ENCODE measurements at places on chromosomes 4 and X. TPM values are rescaled to one million over a fixed set of nuclear protein-coding genes. Genes with fewer than 3 reads are reported as not detected.

GRCh38 chrX:3504916-3505315 lies 158.5 kb upstream of the MXRA5 start:
- no peak for DNase-seq

DNA sequence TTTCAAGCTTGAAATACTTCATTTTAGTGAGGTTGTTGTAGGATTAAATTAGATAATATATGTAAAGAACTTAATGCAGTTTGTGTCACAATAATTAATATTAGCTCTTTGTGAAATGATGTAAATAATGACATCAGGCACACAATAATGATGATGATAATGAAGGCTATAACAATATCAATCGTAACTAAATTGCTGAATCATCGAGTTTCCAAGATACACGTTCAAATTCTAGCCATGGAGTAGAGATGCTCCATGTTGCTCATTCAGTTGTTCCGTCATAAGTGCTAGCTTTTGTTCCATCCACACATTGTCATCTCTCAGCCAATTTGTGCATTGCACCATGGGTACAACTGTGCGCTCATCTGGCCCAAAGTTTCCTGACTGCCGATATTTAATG lies 83.1 kb downstream of the CPXCR1 start:
- no peak for DNase-seq

The NAA11 gene
- total RNA-seq = not detected

GRCh38 chr4:85557016-85557901 lies 82.3 kb downstream of the ARHGAP24 start:
- DNase-seq = no peak

DNA sequence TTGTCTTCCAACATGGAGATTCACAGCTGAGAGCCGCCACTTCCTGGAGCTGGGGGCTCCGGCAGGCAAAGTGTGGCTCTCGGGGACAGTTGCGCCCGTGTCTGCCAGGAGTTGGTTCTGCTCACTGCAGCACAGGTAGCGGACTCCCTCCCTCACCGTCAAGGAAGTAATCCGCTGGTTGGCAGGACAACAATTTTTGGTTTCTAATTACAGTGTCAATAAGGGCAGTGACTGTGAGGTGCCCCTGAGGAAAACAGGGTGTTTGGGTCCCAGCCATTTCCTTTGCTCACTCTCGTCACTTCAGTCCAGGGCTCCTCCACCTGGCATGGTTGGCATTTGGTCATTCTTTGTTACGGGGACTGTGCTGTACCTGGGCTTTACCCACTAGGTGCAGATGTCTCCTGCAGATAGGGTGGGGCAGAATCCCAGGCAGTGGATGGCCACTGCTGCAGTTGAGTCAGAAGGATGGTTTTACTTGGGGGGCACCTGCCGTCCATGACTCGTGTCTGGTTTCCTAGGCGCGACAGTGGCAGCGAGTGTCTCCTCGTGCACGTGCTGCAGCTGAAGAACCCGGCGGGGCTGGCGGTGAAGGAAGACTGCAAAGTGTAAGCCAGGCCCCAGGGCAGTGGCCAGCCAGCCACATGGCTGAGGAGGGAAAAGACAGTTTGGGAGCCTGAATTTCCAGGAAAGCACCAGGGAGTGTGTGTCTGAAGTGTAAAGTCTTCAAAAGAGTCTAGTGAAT lies 32.1 kb upstream of the CLCN4 start:
- no peak for DNase-seq

- no peak for DNase-seq
These were observed 38.6 kb upstream of the CRMP1 start for GRCh38 chr4:5931526-5931925.

GRCh38 chr4:6230827-6231662 lies 30.7 kb upstream of the JAKMIP1 start:
- peak; percentile 52 for DNase-seq

GRCh38 chr4:27381815-27382214 lies 521.2 kb downstream of the STIM2 start:
- no peak for DNase-seq

- DNase-seq = no peak
These were observed 40.6 kb downstream of the CHRDL1 start for GRCh38 chrX:110755061-110755460.

The RPA4 gene
- 1.4 TPM for total RNA-seq

- no peak for DNase-seq
These were observed 15.7 kb upstream of the NDST3 start for GRCh38 chr4:118018381-118019145.

DNA sequence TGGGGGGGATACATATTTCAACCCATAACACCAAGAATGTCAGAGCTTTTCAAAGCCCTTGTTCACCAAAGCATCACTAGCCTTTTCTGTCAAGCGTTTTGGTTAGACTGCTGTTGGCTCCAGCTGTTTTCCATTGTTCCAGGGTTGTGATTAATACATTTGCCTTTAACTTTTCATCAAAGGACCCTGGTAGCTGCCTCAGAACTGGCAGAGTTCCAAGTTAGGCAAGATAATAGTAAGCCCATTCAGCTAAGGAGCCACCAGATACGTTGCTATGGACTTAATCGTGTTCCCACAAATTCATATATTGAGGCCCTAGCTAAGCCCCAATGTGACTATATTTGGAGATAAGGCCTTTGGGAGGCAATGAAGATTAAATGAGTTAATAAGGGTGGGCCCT lies 37.1 kb downstream of the ENOPH1 start:
- DNase-seq = no peak

The CXorf51B gene
- not detected for total RNA-seq

DNA sequence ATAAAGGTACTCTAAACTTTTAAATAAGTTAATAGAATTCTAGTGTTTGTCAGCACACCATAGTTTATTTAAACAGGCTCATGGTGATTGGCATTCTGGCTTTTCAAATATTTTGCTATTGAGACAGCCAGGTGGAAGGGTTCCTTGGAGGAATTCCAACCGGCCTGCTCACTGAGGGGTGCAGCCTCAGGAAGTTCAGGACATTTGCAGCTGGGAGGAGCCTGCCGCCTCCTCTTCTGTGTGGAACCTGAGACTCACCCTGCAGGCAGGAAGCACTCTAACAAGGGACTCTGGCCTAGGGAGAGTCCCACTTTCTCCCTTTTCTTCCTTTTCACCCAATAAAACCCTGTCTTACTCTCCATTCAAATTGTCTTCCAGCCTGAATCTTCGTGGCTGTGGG lies 1328.0 kb downstream of the FSTL5 start:
- no peak for DNase-seq

DNA sequence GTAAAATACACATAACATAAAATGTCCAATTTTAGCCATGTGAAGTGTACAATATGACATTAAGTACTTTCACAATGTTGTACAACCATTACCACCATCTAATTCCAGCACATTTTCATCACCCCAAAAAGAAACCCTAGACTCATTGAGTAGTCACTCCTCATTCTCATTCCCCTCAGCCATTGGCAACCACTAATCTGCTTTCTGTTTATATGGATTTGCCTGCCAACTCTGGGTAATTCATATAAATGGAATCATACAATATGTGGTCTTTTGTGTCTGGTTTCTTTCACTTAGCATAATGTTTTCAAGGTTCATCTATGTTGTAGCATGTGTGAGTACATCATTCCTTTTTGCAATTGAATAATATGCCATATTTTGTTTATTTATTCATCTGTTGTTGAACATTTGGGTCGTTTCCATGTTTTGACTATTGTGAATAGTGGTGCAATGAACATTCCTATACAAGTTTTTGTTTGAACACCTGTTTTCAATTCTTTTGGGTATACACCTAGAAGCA lies 43.0 kb downstream of the EIF2S3 start:
- DNase-seq = no peak

GRCh38 chr4:94127707-94128328 lies 79.8 kb upstream of the SMARCAD1 start:
- no peak for DNase-seq

The POU4F2 gene
- total RNA-seq = not detected

- no peak for DNase-seq
These were observed 82.5 kb downstream of the HPRT1 start for GRCh38 chrX:134542485-134542884.

DNA sequence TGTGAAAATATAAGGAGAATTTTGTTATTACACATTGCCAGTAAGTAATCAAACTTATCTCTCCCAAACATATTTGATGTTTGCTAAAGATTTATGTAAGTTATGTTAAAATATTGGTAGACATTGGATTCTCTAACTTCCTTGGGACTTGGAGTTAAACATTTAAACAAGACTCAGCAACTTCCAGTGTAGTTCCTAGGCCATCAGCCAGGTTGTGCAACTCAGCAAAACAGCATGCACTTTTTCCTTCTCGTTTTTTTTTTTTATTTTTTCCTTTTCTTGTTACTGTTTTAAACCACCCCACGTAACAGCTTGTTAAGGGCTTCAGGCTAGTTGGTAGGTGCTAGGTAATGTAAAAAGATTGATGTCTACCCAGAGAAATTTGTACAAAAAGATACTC lies 510.4 kb downstream of the ANKRD50 start:
- no peak for DNase-seq

The EDA gene
- 6.8 TPM for total RNA-seq

GRCh38 chr4:37400241-37400881 lies 155.8 kb downstream of the NWD2 start:
- DNase-seq = no peak

GRCh38 chr4:179017581-179017980 lies 1575.3 kb upstream of the AGA start:
- DNase-seq = no peak

The AREG gene
- total RNA-seq = 2.9 TPM

DNA sequence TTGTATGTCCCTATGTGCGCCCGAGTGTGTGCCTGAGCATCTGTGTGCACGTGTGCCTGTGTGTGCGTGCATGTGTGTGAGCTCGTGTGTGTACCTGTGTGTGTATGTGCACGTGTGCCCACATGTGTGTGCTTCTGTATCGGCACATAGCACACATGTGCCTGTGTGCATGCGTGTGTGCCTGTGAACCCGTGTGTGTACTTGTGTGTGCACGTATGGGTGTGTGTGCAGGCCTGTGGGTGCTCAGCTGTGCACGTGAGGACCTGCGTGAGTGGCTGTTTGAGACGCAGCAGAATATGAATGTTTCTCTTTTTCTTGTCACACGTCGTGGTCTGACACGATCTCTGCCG lies 4.3 kb downstream of the AKAP17A start:
- peak; percentile 55 for DNase-seq

GRCh38 chrX:12950851-12951594 lies 23.9 kb upstream of the TMSB4X start:
- DNase-seq = no peak

DNA sequence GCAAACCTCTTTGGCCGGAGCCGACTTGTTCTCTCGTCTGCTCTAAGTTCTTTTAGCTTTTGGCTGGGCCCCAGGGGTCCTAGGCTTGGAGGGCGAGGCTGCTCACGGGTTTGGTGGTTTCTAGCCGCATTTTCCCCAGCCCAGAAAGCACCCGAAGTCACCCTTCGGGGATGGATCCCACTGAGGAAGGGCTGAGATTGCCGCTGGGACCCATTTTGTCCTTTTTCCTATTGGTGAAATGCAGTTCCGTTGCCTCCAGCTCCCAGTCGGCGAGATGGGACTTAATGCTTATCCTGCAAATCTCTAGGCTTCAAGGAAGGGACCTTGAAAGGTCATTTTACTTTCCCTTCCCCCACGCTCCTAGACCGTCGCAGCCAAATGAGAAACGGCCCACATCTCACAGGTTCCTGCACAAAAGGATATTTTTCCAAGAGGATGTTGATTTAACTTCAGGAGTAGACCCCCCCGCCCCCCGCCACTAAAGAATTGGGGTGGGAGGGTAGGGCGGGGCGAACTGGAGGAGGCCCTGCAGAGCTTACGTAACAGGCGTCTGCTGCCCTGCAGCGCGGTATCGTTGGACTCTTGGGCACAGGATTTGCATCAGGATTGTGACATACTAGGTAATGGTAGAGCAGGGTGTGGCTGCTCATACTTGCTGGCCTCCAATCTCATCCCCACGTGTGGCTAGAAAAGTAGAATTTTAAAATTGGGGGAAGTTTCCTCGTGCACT lies 564 bp downstream of the PGK1 start:
- peak; percentile 86 for DNase-seq

GRCh38 chrX:38045538-38046096 lies 39.3 kb downstream of the SYTL5 start:
- no peak for DNase-seq

DNA sequence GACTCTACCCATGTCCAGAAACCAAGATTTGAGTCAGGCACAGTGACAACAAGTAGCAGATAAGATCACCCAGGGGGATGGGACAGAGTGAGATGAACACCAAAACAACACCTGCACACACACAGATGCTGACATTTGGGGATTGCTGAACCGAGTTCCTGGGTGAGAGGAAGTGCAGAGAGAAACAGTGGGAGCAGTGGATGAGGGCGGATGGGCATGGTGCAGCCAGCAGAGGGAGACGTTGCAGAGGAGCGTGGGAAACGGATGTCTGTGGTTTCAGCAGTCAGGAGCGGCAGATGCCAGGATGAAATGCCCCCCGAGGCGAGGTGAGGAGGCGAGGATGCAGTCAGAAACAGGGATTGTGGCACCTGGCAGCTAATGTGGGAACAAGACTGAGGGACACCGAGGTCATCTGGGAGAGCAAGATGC lies 78.6 kb upstream of the STS start:
- DNase-seq = no peak

The NUDT10 gene
- total RNA-seq = 1.9 TPM

The KIAA1210 gene
- not detected for total RNA-seq

The PNMA6A gene
- 1.4 TPM for total RNA-seq

The USP26 gene
- total RNA-seq = not detected

- DNase-seq = no peak
These were observed 20.5 kb downstream of the GLRB start for GRCh38 chr4:157096439-157096838.

The AMBN gene
- total RNA-seq = not detected

The HSD17B13 gene
- total RNA-seq = 0.24 TPM

The BRS3 gene
- total RNA-seq = not detected

- no peak for DNase-seq
These were observed 44.0 kb upstream of the ADAD1 start for GRCh38 chr4:122334828-122335227.

DNA sequence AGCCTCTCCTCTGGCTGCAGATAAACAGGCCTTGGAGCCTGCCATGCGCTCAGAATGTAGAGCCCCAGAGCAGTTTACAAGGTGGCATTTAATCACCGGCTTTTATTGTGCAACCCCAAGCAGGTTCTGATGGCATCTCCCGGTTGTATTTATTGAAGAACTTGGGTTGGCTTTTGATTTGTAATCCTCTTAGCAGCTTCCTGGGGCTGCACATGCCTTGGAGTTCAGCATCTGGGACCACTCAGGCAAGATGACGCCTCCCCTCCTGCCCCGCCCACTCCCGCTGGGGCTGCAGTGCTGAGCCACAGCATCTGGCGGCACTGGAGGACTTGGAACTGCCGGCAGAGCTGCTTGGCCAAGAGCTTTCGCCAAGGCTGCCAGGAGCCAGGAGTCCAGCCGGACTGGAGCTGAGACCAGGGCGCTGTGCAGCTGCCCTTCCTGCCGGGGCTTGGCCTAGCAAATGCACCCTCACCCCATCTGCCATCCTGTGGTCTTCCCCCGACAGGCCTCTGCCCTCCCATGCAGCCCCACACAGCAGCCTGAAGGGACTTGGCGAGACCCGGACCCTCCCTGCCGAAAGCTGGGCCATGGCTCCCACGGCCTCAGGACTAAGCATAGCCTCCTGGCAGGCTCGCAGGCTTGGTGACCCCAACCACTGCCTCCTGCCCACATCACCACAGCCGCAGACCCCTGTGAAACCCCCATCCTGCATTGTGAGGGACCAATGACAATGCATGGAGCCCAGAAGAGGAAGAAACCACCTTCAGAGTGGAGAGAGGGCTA lies 5.4 kb downstream of the HTRA3 start:
- peak; percentile 96 for DNase-seq

All from posterior vena cava (tissue), 2 donors.